ENCODE measurements at places on chromosomes 6 and 20. TPM values are rescaled to one million over a fixed set of nuclear protein-coding genes. Genes with fewer than 3 reads are reported as not detected.

The KIF25 gene
- polyA plus RNA-seq, result not detected

The CDSN gene
- not detected for polyA plus RNA-seq

The LY86 gene
- 609 TPM for polyA plus RNA-seq

The CCDC170 gene
- 6.3 TPM for polyA plus RNA-seq

The NKAPL gene
- 0.10 TPM for polyA plus RNA-seq

- DNase-seq, result no peak
Observed at GRCh38 chr6:26611599-26611998, 14.8 kb downstream of the ABT1 start.

DNA sequence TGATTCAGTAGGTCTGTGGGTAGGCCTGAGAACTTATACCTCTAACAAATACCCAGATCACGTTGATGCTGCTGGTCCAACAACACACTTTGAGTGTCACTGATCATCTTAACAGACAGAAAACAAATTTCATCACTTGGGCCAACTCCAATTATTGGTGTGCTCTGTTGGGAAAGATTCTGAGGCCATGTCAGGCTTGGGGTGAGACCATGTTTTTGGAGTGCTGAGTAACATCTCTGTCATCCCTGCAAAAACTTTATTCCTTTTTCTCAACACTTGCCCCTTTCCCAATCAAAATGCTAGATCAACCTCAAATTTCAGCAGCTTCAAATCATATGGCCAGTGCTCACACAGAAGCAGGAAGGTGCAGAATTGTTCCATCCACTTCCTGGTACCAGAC, 108.8 kb upstream of the TENT5A start:
- DNase-seq, result no peak

DNA sequence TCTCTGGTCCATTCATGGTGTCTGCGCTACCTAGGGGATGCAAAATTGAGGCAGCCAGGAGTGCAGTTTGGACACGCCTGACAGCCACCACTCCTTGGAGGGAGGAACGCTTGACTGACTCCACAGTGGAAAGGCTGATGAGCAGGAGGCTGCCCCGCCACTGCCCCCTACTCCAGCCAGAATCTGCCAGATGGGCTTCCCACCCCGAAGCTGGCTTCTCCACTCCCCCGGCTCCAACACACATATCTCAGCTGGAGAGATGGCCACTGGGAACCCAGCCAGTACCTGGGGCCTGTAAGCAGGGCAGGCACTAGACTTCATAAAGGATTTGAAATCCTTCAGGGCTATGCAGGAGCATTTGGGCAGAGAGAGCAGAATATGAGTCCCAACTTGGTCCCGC, 51.4 kb upstream of the BLCAP start:
- no peak for DNase-seq

DNA sequence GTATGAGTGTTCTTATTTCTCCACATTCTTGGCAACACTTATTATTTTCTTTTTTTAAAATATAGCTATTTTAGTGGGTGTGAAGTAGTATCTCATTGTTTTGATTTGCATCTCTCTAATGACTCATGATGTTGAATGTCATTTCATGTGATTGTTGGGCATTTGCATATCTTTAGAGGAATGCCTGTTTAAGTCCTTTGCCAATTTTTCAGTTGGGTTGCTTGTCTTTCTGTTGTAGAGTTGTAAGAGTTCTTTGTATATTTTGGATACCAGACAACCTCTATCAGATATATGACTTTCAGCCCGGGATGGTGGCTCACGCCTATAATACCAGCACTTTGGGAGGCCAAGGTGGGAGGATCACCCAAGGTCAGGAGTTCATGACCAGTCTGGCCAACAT, 5.1 kb upstream of the POPDC3 start:
- no peak for DNase-seq

GRCh38 chr6:3776881-3777507, 25.5 kb upstream of the PXDC1 start:
- no peak for DNase-seq

- DNase-seq, result no peak
Observed at GRCh38 chr6:29490552-29490951, 2.8 kb upstream of the MAS1L start.

DNA sequence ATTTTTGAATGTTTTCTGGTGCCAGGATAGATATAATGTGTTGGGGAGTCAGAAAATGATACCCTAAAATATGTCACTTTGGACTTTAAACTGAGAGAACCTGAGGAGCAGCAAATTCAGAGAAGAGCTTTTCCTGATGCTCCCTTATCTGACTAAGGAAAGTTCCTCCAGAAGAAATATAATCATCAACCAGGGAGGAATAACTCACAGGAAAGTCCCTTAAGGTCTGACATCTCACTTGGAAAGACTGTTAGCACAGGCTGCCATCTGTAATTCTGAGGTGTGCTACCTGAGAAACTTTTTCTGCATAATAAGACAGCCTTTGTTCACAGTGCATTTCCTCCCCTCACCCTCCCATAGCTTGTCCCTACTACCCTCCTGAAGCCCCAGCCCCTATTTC, 218.6 kb downstream of the SYNE1 start:
- no peak for DNase-seq
